ENCODE measurements at places on chromosomes 6 and 20.

GRCh38 chr20:20561841-20562240, 150.6 kb downstream of the RALGAPA2 start:
- no peak for DNase-seq

DNA sequence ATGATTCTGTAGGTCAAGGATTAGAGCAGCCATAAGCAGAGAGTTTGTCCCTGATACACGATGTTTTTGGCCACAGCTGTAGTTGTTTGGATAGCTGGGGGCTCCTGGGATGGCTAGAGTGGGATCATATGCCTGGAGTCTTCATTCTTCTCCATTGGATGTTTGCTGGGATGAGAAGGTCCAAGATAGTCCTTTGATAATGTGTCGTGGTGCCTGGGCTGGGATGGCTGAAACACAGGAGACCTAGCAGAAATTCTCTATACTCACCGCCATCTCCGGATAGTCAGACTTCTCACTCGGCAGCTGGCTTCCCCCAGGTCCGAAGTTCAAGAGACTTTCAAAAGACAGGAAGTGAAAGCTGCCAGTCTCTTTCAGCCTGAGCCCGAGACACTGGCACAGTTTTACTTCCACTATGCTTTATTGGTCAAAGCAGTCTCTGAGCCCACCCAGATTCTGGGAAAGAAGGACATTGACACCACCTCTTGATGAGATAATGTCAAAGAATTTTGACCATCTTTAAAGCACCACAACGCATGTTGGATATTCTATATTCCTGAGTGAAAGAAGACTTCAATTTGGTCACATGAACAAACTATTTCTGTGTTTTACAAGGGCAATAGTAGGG, 16.0 kb downstream of the MARCKS start:
- DNase-seq, result no peak

DNA sequence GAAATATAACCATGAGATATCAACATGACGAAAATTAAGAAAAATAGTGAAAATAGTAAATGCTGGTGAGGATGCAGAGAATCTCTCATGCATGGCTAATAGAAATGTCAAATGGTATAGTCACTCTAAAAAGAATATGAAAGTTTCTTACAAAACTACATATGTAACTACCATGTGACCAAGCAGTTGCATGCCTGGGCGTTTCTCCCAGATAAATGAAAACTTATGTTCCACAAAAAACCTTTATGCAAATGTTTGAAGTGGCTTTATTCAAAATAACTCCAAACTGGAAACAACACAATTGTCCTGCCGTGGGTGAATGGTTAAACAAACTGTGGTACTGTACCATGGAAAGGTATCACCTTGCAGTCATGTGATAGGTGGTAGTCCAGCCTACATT, 112.4 kb downstream of the HDGFL1 start:
- no peak for DNase-seq

- no peak for DNase-seq
Observed at GRCh38 chr6:51300510-51300909, 481.8 kb downstream of the TFAP2B start.

- DNase-seq, result no peak
Observed at GRCh38 chr20:25397821-25398220, 7.2 kb upstream of the ABHD12 start.

- no peak for DNase-seq
Observed at GRCh38 chr6:113004470-113005270, 657.5 kb downstream of the RFPL4B start.

Data from CMK (cell line).